ENCODE measurements at places on chromosomes 7 and 10. TPM values are rescaled to one million over a fixed set of nuclear protein-coding genes. Genes with fewer than 3 reads are reported as not detected.

CYP3A7 gene
- not detected for total RNA-seq

NODAL gene
- not detected for total RNA-seq

POLR2J3 gene
- 51.1 TPM for total RNA-seq

CUBN gene
- total RNA-seq, result 0.07 TPM

ASB4 gene
- total RNA-seq, result not detected

NKX2-3 gene
- not detected for total RNA-seq

CC2D2B gene
- not detected for total RNA-seq

DNA sequence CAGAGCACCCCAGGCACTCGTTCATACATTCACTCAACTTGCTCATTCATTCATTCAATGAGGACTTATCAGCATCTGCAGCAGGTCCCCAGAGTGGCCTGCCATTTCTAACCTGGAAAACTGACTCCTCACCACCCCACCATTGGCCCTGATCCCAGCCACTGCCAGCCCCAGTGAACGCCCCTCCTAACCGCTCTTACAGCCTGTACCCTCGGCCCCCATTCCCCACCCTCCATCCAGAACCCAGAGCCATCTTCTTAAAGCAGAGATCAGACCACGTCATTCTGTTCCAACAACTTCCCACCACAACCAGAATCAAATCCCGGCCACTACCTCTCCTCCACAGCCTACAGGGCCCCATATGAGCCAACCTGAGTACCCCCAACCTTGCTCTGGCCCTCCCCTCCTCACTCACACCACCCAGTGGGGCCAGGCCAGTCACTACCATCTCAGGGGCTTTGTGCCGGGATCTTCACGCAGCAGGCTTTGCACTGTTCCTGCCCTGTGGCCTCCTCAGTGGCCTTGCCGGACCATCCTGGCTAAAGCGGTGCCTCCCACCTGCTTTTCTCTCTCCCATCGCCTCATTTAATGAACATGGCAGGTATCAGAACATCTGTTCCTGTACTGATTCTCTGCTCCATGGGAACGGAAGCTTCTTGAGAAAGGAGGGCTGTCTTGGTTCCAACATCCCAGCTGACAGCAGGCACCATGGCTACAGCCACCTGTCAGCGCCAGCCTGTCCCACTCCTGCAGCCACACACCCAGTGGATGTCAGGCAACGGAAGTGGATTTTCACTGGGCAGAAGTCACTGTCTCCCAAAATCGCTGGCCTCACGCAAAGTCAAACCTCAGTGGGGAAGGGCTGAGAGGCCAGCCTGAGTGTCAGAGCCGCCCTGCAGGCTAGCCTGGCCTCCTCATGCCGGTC, 45.4 kb downstream of the FAM53B start:
- DNase-seq, result no peak

DNA sequence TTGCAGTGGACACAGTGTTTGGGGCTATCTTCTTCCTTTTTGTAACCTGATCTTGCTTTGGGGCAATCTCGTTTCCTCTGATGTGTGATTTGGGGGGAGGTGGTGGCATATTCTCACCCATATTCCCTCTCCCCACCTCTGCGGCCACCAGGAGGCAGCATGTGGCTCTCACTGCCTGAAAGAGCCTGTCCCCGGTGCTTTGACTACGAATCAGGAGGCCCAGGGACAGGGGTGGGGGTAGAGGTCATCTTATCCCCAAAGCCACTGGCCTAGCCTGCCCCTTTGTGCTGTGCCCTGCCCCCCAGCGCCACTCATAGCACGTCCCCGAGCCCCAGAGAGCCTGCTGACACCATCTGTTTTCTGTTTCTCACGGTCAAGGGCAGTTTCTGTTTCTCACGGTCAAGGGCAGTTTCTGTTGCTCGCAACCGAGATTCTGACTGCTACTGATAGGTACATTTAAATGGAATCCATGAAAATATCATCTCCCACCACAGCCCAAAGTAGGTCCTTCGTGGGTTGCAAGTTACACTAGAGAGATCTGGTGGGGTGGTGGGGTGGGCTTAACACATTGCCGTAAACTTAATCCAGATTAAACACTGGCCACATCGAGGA, 28.2 kb downstream of the PHYH start:
- no peak for DNase-seq

GRCh38 chr10:86632951-86633350, 21.4 kb upstream of the OPN4 start:
- no peak for DNase-seq

DNA sequence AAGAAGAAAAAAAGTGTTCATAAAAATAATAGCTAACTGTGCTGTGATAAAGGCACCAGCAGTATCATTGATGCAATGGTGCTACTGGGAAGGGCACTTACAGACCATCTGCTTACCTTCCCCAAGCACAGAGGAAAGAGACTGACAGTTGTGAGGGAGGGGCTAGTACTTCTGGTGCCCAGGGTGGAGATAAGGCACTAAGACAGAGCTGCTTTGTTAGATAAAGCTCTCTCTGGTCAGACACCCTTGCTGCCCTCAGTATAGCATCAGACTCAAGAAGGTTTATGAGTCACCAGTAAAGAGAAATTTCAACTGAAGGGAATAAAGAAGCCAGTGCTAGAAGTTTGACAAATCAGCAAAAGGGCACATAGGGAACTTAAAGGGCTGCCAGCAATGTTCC, 325.6 kb downstream of the HPSE2 start:
- no peak for DNase-seq

- DNase-seq, result no peak
Observed at GRCh38 chr7:95421847-95422444, 12.9 kb downstream of the PON2 start.

DNA sequence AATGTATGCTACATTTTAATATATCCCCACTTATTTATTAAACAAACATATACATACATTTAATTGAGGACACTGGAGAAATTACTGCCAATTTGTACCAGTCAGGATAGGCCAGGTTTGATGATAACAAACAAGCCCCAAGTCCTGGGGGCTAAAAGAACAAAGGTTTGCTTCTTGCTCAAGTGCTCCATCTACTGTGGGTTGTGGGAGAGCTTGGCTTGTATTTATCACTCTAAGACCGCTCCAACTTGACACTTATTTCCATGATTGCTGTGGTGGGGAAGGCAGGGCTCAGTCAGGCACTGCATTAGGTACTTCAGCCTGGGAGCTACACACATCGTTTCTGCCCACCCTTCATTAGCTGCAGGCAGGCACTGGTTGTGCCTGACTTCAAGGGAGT, 136.6 kb upstream of the ZNF32 start:
- no peak for DNase-seq

- DNase-seq, result peak; percentile 9
Observed at GRCh38 chr7:142870566-142871259, 14.8 kb downstream of the TRPV6 start.

DNA sequence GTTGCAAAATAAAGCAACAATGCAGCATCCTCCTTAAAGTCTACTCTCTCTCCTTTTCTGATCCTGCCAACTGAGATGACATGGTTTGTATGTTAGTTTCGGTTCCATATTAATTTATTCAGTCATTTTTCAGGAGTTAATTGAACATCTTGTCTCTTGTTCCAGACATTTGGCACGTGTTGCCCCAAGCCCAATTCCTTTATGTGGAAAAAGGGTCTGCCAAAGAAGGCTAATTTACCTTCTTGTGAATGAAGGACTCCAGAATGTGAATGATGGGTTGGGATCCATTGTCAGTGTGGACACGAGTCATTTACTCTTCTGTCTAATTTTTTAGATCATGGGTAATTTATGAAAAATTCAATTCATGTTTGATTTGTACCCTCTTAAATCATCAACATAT, 350.9 kb upstream of the LRGUK start:
- DNase-seq, result no peak

GRCh38 chr10:120328647-120329046, 128.4 kb upstream of the PLPP4 start:
- DNase-seq, result no peak

GRCh38 chr10:75107756-75108683, 3.4 kb upstream of the SAMD8 start:
- DNase-seq, result no peak

GRCh38 chr10:43257347-43258210, 9.3 kb downstream of the RASGEF1A start:
- no peak for DNase-seq

DNA sequence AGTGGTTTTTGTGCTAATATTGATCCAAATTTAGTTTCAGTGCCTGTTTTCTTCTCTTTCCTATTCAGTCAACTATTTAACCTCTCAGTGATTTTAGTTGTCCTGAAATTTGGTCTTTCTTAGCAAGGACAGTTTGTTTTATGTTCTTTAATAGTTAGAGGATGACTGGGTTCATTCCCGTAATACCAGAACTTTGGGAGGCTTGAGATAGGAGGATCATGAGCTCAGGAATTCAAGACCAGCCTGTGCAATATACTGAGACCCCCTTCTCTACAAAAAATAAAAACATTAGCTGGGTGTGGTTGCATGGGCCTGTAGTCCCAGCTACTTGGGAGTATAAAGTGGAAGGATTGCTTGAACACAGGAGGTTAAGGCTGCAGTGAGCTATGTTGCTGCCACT, 148.3 kb downstream of the EXOC4 start:
- no peak for DNase-seq
